Neural crest cell (in vitro differentiated cells): ENCODE measurements at places on chromosomes 6 and 20. TPM values are rescaled to one million over a fixed set of nuclear protein-coding genes. Genes with fewer than 3 reads are reported as not detected.

GRCh38 chr6:33977606-33978411, 168.1 kb downstream of the GRM4 start:
- H3K27ac ChIP-seq = peak overlapping the region; percentile 35
- DNase-seq = no peak
- H3K4me3 ChIP-seq = no peak overlapping the region
- H3K27me3 ChIP-seq = peaks cover 36% of the 10 kb centered on the region

The SLC4A11 gene
- total RNA-seq = 0.55 and 0.89 TPM in 2 replicates

- H3K27ac ChIP-seq = no peak overlapping the region
- H3K4me1 ChIP-seq = no peaks in the 10 kb centered on the region
- peaks cover 22% of the 10 kb centered on the region for H3K36me3 ChIP-seq
- no peak overlapping the region for H3K4me3 ChIP-seq
- H3K27me3 ChIP-seq = no peaks in the 10 kb centered on the region
- DNase-seq = no peak
Observed at GRCh38 chr6:78942446-78942845, 75.1 kb downstream of the IRAK1BP1 start.

The ENPP4 gene
- total RNA-seq = 3.3 and 3.6 TPM in 2 replicates

DNA sequence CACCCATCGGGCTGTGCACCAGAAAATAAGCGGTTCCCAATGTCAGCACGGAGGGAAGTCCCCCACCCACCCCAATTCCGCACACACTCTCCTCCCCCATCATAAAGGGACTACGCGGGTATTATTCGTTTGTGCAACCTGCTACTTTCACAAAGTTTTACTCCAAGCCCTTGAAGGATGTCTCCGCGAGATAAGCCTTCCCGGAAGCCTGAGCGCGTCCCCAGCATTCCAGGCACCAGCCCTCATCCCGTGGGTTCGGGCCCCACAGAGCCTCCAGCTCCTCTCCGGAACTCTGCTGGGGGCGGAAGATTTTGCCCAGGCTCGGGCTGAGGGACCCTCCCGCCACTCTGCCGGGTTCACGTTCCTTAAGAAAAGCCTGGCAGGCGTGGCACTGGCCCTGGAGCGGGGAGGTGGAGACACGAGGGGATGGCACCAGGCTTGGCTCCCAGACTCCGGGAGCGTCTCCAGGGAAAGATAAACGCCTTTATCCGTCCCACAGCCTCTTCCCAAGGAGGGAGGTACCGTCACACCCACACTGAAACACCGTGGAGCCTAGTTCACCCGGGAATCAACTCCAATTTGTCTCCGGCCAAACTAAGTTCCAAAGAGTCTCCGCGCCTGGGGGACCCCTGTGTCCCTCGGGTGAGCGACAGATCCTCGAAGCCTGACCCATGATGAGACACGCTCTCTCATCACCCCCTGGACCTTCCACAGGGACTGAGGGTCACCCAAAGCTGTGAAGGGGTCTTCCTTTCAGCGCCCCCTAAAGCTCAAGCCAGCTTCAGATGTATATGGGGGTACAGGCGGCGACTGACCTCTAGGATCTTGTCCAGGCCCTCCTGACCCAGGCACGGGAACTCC, 934 bp downstream of the KCNK5 start:
- H3K27ac ChIP-seq = peak overlapping the region; percentile 93
- H3K27me3 ChIP-seq = peaks cover 17% of the 10 kb centered on the region
- peaks cover 3% of the 10 kb centered on the region for H3K36me3 ChIP-seq

GRCh38 chr6:96089173-96089572, 73.4 kb downstream of the FUT9 start:
- peak; percentile 3 for DNase-seq
- no peak overlapping the region for H3K27ac ChIP-seq
- no peaks in the 10 kb centered on the region for H3K4me1 ChIP-seq
- H3K4me3 ChIP-seq = no peak overlapping the region

GRCh38 chr6:118525913-118526780, 21.9 kb upstream of the PLN start:
- no peak overlapping the region for H3K4me3 ChIP-seq
- H3K4me1 ChIP-seq = peaks cover 5% of the 10 kb centered on the region
- peaks cover 11% of the 10 kb centered on the region for H3K36me3 ChIP-seq
